ENCODE measurements at places on chromosomes 6 and 20.
A peak's percentile ranks its signal among the peaks of the same experiment; 100 is the strongest.

DNA sequence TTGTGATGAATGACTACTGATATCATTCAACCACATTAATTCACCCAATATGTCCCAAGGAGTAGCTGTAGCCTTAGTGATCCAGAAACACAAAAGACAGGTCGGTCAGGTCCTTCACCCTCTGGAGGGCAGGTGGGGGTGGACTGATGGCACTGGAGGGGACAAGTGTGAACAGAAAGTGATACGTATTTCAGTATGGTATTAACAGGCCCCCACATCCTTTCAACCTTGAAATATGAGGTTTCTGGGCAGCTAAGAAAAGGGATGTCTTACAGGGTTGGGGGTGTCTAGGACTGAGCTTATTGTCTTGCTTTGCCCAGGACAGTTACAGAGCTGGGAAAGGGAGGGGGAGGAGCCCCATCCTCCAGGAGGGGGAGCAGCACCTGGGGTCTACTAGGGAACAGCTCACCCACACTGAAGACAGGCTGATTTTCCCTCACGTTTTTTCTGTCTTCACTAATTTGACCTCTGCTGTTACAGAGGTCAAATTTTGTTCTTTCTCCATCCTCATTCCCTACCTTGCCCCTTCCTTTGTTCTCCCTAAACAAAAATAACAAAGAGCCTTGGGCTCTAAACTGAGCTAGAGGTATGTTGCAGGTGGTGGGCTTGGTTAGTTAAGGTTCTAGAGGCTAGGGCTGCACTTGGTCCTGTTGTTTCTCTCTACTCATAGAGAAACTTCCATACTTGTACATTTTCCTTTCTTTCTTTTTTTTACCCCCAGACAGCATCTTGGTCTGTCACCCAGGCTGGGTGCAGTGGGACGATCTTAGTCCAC is 38.0 kb upstream of the EEF1A1 start:
- DNase-seq: no peak

DNA sequence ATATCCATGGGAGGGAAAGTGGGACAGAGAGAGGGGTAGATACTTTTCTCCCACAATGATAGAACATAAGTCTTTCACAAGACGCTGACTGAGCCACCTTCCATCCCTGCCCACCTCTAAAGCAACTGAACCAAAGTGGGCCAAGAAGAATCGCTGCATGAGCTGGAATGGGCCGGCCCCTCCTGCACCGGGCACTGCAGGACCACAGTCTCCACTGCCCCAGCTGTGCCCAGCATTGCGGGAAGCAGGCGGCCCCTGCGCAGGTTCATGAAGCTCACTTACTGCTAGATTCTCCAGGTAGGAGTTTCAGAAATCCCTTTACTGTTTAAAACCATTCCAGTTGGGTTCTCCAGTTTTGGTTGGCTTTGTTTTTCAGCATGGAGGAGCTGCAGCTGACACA is 32.0 kb upstream of the CST7 start:
- DNase-seq: no peak

GRCh38 chr6:138518054-138518453 is 18.8 kb upstream of the NHSL1 start:
- no peak for DNase-seq

DNA sequence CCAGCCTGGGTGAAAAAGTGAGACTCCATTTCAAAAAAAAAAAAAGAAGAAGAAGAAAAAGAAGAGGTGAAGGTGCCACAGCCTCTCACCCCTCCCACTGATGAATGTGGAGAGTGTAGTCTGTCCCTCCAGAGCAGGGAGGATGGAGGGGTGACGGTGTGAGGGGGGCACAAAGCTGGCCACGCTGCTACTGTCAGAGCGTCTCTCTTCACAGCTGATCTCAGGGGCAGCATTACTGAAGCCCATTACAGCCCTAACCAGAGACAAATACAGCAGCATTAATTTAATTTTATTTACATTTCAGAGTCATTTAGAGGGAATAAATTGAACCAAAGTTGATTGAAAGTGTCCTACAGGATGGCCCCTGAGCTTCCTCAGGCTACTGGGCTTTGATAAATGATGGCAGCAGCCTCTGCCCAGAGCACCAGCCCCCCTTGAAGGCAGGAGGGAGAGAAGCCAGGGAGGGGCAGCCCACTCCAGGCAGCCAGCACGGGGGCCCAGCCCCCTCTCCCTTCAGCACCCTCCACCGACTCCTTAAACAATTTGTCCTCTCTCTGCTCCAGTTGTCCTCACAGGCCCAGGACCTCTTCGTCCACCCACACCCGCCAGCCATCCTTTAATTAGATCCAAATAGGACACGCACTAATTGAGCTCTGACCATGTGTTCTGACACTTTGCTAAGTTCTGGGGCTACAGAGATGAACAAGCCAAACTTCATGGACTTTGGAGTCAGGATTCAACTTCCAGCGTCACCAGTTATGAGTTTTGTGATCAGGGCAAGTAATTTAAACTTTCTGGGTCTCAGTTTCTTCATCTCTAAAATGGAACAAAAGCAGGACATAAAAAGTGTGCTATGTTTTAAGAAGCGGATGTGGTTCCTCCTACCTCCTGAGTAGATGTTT is 18.6 kb upstream of the ZFAND3 start:
- DNase-seq: no peak

DNA sequence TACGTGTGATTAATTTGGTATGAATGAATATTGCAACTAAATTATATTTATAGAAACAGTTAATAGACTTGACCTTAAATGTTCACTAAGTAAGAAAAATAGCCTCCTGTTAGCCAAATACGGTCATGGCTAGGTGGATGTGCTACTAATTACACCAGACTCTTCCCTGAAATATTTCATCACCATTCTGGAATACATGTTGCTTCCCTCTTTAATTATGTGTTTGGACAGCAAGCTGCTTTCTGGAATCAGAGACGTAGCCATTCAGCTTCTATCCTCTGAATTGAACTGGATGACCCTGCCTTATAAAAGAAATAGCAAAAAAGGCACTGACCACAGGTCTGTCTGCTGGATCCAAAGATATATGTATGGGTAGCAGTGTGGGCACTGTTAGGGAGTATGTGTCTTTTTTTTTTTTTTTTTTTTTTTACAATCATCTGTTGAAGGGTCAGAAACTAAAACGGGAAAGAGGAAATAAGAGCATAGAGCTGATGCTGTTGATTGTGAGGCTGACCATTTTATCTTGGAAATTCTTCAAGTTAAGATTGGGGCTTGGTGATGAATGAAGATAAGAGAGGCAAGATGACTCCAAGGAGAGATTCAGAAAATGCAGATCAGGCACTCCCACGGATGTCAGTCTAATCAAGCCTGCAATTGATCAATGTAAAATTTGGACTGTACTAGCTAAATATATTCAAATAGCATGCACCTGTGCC is 283.2 kb upstream of the HSF2 start:
- no peak for DNase-seq

- no peak for DNase-seq
These were observed 536.0 kb downstream of the RFPL4B start for GRCh38 chr6:112883095-112883494.

DNA sequence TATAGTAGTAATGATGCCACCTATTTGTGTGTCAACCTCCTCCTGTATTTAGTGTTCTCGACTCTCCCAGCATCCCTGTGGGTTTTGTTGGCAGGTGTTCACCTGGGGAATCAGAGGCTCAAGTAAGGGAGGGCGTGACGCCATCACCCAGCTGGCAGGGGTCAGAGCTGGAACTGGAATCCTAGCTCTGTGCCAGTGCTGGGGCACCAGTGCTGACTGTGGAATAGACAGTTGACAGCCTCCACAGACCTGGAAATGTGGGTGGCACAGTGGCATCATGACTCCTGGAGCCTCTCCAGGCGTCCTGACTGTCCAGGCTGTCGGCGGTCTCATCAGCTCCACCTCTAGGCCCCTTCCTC is 102.8 kb downstream of the SYCP2 start:
- no peak for DNase-seq

- no peak for DNase-seq
These were observed 58.2 kb downstream of the TRIM27 start for GRCh38 chr6:28865401-28866204.

DNA sequence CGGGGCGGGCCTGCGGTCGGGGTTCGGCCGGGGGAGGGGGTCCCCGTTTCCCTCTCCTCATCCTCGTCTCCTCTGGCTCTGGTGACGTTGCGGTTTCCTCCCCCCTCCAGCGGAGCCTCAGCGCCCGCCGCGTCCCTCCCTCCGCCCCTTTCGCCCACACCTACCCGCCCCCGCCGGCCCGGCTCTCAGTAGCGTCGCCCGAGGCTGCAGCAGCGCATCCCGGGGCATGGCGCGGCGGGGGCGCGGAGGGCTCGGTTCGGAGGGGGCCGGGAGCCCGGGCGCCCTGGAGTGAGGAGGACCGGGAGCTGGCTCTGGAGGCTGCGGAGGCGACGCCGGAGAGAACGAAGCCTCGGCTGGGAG is at the start of gene DSE:
TSS of gene DSE (plus strand) at position 188 of the 360 bp plus-strand sequence. CDS start 28,304 bp downstream, outside the sequence.
- peak; percentile 69 for DNase-seq

- no peak for DNase-seq
These were observed 1.9 kb downstream of the CITED2 start for GRCh38 chr6:139372326-139373153.

- DNase-seq: no peak
These were observed 68.3 kb downstream of the FHL5 start for GRCh38 chr6:96631248-96631647.

- no peak for DNase-seq
These were observed 109.6 kb downstream of the ASXL1 start for GRCh38 chr20:32467506-32468312.
